ENCODE measurements at places on chromosomes 6 and 20.

- DNase-seq: no peak
These were observed 36.2 kb downstream of the VEGFA start for GRCh38 chr6:43806043-43806757.

GRCh38 chr6:85865420-85866369 is 223.0 kb upstream of the SYNCRIP start:
- no peak for DNase-seq

- no peak for DNase-seq
These were observed 5.2 kb downstream of the TFAP2C start for GRCh38 chr20:56634307-56634706.

DNA sequence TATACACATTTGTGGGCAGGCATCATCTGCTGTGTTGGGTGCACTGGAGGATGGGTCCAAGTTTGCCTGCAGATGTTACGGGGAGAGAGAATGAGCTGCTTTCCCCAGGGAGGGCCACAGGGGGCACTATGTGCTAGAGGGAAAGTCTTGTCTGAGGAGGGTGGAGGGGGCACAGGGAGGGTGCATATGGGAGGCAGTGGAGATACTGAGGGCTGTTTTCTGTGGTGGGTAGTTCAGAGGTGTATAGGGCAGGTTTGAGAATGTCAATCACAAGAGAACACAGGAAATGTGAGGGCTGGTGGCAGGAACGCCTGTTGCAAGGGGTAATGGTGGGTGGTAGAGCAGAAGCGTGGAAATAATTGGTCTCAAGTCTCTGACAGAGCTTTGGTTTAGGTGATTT is 7.7 kb upstream of the PTPRA start:
- DNase-seq: peak; percentile 62

DNA sequence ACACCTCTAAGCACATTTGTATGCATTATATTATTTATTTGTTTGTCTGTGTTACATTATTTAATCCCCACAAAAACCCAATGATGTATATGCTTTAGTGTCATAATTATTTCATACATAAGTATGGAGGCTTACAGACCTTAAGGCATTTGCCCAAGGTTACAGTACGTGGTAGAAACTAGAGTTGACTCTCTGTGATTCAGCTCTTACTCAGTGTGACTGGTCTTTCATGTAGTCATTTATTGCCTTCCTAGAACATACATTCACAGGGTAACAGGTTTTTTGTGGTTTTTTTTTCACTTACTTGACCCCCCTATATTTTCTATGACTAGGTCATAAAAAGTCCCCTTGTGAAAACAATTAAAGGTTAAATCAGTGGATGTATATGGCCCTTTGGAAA is 566.8 kb downstream of the TFAP2A start:
- DNase-seq: no peak

GRCh38 chr20:32577657-32578056 is 7.5 kb downstream of the NOL4L start:
- DNase-seq: no peak

GRCh38 chr20:38144598-38144973 is 20.5 kb downstream of the TGM2 start:
- DNase-seq: no peak

DNA sequence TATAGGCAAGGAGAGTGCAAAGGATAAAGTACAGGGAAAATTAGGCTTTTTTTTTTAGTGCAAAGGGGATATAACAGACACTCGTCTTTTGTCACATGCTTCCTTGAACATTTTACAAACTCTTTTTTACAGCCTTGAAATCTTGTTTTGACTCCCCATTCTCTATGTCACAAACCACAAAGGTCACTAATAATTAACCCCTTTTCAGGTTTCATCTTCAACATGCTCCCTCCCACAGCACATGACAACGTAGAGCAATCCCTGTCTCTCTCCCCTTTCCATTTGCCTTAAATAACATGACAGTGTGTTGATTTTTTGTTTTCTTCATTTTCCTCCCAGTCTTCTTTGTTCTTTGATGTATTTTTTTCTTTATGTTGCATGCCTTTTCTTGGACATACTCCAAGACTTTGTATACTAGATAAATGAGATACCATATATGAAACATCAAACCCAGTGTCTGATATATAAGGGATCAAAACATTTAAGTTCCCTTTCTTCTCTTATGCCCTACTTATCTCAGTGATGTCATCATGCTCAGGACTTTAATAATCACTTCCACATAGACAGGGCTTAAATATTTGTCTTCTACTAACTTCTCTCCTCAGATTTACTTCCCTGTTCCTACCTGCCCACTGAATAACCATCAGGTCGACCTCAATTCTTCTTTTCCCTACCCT is 378.7 kb upstream of the HSF2 start:
- DNase-seq: no peak

- no peak for DNase-seq
These were observed 216.3 kb upstream of the ECI2 start for GRCh38 chr6:4351520-4352321.

- no peak for DNase-seq
These were observed 95.9 kb downstream of the FYN start for GRCh38 chr6:111777357-111777756.

- no peak for DNase-seq
These were observed 46.9 kb downstream of the PDE10A start for GRCh38 chr6:165616116-165616515.

DNA sequence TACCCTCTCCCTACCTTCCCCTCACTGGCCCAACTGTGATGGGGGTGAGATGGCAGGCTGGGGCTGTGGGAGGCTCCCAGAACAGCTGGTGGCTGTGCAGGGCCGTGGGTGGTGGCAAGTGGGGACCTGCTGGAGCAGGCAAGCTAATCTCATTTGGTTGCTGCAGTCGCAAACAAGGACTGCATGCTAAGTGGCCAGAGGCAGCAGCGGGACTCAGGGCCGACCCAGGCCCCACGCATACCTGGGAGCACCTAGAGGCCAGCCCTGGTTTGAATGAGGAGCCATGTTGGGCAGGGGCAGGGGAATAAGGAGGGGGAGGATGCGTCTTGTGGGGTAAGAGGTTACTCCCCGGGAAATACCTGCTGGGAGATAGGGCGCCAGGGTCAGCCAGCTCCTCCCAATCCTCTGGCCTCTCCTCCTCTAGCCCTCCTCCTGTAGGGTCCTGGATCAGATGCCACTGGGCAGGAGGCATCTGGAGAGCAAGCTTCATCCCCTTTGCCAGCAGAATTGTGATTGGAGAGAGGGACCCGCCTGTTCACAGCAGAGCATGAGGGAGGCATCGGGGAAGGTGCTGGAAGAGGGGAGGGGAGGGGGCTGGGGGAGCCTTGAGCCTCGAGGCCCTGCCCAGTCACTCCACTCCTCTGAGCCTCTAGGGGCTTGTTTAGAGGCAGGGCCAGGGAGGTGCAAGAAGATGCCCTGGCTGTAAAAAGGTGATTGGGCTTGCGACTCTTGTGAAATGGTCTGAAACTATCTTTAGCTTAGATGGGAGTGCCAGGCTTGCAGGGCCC is 24.3 kb upstream of the CDH22 start:
- no peak for DNase-seq

DNA sequence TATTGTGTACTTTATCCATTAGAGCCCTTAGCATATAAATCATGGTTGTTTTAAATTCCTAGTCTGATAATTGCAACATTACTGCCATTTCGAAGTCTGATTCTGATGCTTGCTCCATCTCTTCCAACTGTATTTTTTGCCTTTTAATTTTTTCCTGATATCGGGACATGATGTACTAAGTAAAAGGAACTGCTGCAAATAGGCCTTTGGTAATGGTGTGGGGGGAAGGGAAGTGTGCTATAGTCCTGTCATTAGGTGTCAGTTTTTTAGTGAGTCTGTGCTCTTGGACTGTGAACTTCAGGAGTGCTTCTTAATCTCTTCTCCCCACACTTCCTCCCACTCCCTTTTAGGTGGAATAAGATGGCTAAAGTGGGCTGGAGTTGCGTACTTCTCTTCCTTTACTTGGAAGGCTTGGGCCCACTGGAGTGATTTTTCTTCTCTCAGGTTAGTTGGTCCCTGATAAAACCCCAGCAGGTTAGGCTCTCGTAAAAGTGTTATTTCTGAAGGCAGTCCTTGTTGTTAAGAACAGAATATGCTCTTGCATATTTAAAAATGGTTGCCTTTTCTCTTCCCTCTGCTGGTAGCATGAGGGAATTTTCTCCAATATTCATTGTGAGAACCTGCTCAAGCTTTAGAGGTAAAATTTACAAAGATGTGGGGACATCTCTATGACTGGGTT is 18.1 kb downstream of the STXBP5 start:
- DNase-seq: no peak

- no peak for DNase-seq
These were observed 8.7 kb upstream of the IFNGR1 start for GRCh38 chr6:137227871-137228302.

DNA sequence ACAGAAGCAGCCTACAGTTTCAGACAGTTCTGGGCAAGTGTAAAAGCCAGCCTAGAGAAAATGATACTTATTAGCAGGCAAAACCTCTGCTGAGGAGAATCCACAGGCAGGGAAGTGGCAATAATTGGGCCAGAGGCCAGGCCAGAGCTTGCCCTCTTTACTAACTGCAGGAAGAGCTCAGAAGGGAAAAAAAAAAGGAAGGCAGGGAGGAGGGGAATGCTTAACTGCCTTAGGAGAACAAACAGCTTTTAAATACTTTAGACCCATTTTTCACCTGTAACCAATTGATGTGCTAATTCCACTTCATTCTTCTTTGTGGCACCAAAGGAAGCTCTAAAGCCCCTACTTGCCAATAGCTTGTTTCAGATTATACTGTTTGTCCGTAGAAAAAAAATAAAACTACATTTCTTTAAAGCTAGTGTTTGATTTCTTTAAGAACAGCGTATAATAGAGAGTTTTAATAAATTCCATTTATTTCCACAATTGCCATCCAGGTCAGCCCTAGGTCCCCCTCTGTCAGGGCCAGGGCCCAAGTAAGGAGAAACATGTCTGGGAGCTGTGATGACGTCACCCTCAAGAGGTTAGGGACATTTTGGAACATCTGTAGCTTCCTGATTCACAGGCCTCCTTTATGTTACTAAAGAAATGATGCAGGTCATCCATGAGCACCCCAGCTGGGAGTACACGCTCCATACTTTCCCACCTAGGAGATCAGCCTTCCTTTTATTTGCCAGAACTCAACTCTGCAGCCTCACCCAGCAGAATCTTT is 384.3 kb downstream of the CDC5L start:
- no peak for DNase-seq

GRCh38 chr6:36766399-36766945 is 68.8 kb downstream of the RAB44 start:
- no peak for DNase-seq

GRCh38 chr20:51650685-51651134 is 108.2 kb upstream of the NFATC2 start:
- DNase-seq: no peak

DNA sequence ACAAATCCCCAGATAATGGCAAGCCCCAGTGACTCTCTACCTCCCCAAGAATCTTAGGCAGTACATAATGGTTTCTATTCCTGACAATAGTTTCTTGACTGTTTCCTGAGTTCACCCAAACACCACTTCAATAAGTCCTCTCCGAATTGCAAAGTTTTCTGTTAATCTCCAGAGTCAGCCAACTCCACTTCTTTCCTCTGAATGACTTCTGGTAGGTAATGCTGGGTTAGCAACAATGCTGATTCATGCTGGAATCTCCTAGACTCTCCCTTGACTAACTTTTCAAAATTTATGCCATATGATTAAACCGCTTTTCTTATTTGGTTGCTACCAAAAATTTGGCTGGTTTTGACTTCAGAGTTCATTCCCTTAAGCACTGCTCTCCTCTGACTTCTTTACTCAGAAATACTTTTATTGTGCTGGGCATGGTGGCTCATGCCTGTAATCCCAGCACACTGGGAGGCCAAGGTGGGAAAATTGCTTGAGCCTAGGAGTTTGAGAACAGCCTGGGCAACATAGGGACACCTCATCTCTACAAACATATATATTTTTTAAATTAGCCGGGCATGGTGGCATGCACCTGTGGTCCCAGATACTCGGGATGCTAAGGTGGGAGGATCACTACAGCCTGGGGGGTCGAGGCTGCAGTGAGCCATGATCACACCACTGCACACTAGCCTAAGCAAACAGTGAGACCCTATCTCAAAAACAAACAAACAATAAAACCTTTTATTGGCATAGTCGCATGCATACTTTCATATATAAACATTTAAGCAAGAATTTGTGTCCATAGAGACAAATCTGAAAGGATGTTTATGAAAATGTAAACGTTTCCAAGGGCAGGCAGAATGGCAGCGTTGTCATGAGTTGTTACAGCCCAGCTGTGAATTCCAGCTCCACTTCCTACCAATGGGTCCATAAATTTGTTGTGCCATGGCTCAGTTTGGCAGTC is 249.3 kb upstream of the PLN start:
- DNase-seq: no peak

DNA sequence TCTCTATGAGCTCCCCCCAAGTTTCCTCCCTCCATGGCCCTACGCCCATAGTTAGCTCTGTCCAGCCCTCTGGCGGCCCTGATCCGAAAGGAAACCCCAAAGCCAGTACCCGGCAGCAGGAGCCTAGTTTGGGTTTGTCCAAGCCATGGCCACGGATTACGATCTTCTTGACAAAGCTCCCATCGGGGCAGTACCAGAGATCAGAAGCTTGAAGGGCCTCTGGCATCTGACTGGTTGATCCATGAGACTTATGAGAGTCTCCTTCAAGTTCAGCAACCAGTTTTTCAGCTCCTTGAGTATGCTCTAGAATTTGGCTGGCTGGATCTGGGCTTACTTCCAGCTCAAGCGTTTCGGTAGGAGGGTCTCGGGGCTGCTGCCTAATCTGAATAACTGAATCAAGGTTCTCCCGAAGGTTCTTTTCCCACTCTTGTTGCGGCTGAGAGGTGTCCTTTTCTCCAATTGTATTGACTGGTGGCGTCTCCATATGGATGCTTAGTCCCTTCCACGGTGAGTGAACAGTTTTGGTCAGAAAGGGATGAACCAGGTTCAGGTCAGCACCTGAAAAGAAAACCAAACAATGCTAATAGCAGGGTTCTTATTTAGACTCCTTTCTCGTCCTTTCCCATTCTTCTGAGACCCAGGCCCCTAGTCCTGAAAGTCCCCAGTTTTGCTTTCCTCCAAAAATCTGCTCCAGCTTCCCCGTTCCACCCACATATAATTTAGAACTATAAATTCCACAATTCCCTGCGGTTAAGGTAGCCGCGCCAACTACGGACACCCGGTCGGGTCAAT is 595 bp downstream of the FKBPL start:
- no peak for DNase-seq

- peak; percentile 36 for DNase-seq
These were observed 70.2 kb downstream of the RIN2 start for GRCh38 chr20:19828232-19828631.

- DNase-seq: no peak
These were observed 826.0 kb upstream of the EPHA7 start for GRCh38 chr6:94245395-94245794.

DNA sequence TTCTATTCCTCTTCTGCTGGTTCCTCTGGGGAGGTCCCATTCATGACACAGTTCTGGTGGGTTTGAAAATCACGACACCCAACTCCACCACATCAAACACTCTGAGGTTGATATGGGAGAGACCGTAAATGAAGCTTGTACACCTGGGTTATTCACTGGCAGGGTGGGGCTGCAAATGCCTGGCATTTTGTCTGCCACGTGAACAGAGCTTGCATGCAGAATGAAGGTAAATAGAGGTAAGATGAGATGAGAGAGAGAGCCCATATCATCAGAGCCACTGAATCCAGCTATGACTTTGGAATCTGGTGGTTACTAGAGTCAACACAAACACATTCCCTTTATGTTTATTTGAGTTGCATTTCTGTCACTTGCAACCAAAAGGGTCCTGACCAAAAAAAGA is 97.4 kb downstream of the BANF2 start:
- no peak for DNase-seq

Measured in stimulated activated CD4-positive, alpha-beta T cell treated with anti-CD3 and anti-CD28 coated beads, Interleukin-1b, Interleukin-23, amount 100 ng/mL, for 48 hours (primary cell).